ENCODE measurements at places on chromosomes 11 and 22.

GRCh38 chr11:45610627-45611026, 54.8 kb downstream of the CHST1 start:
- no peak for DNase-seq

- DNase-seq, result no peak
These were observed 368.9 kb downstream of the DDX10 start for GRCh38 chr11:109033627-109034338.

- DNase-seq, result no peak
These were observed 206.4 kb downstream of the BLID start for GRCh38 chr11:121909596-121909995.

DNA sequence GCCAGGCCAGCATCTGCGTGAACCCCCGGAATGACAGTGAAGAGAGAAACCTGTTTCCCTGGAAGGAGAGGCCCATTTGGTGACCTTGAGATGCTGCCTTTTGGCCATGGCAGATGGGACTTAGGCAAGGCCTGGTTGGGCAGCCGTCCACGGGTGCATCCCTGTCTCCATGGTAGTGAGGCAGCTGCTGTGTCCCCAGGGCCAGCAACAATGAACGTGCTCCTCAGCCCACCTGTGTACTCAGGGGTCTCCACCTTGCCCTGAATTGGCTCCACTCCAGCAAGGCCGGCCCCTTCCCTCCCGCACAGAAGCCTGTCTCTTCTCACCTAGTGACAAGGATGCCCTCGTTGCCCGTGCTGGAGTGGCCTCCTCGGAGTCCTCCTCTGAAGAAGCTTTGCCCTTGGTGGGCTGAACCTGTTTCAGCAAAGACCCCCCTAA, 441.1 kb downstream of the TBC1D22A start:
- DNase-seq, result no peak

DNA sequence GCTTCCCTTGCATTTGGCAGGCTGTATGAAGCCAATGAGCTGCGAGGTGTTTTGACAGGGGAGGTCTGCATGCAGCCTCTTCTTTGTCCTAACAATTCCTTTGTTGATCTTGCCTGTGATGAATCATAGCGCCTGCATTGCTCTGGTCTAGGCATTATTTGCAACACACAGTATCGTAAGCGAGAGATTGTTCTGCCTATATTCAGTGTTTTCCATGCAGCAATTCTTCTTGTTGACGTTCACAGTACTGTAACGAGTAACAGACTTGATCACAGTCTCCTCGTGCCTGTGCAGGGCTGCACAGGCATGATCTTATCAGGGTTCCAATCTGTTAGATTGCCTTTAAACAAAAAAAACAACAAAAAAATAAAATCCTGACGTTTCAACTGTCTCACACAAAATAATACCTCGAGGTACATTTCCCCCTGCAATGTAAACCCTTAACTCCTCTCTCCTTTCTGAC, 13.9 kb upstream of the ADSL start:
- no peak for DNase-seq

GRCh38 chr11:130508913-130509312, 60.5 kb downstream of the ADAMTS15 start:
- no peak for DNase-seq

DNA sequence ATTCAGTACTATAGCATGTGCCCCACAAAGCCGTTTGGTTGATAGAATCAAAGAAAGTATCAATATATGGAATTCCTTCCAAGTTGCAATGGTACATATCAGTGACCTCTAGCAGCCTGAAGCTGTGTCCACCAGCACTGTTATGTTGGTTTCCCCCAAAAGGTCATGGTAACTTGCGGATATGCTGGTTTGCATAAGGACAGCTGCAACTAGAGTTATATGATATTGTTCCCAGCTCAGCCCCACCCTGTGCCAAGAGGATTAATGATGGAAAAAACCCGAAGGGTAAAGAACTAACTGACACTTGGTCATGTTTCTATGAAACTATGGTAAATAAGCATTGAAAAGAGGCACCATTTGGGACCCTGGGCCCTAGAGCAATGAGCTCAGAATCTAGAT, 93.5 kb downstream of the PDHX start:
- no peak for DNase-seq

- no peak for DNase-seq
These were observed 42.0 kb downstream of the ALX4 start for GRCh38 chr11:44267750-44268613.

DNA sequence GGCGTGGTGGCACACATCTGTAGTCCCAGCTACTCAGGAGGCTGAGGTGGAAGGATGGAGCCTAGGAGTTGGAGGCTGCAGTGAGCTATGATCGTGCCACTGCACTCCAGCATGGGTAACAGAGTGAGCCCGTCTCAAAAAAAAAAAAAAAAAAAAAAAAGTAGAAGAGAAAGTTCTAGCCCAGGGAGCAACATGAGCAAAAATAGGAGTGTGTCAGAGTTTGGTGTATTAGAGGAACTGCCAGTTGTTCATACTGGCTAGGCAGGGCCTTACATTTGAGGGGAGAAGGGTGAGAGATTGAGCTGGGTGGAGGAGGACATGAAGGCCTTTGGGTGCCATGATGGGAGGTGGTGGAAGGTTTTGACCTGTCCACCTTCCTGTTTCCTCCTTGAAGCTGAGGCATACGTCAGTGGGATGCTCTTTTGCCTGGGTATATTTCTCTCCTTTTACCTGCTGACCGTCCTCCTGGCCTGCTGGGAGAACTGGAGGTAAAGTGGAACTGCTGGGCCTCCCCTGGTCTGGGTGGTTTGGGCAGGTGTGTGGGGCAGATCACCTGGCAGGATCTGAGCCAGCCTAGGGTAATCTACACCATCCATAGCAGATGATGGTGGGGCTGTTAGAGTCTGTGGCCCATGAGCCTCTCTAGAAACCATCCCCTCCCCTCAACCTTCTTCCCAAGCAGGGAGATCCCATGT, 7.3 kb downstream of the SIDT2 start:
- no peak for DNase-seq

DNA sequence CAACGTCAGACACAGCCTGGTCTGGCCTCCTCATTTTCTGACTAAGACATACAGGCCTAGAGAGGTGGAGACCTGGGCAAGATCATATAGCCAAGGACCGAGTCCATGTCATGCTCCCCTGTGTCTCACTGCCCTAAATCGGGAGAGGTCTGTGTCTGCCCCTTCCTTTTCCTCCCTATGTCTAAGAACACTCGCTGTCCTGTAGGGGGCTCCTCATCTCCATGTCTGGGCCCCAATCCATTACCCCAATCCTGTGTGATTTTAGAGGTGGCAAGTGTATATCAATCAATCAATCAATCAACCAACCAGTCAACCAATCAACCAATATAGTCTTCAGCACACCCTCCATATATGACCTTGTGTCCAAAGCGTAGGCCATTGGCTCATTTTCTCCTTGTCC, 125.7 kb downstream of the KIRREL3 start:
- DNase-seq, result no peak

DNA sequence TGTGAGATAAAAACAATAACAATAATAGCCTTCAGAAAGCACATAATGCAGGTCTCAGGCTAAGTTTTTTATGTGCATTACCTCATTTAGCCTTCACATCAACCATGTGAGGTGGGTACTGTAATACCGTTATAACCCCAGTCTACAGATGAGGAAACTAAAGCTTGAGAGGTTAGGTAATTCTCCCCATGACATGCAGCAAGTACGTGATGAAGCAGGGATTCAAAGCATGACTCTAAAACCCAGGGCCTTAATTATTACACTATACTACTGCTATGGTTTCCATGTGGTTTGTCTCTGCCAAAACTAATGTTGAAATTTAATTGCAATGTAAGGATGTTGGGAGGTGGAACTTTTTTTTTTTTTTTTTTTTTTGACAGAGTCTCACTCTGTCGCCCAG, 37.7 kb upstream of the FDX1 start:
- no peak for DNase-seq

DNA sequence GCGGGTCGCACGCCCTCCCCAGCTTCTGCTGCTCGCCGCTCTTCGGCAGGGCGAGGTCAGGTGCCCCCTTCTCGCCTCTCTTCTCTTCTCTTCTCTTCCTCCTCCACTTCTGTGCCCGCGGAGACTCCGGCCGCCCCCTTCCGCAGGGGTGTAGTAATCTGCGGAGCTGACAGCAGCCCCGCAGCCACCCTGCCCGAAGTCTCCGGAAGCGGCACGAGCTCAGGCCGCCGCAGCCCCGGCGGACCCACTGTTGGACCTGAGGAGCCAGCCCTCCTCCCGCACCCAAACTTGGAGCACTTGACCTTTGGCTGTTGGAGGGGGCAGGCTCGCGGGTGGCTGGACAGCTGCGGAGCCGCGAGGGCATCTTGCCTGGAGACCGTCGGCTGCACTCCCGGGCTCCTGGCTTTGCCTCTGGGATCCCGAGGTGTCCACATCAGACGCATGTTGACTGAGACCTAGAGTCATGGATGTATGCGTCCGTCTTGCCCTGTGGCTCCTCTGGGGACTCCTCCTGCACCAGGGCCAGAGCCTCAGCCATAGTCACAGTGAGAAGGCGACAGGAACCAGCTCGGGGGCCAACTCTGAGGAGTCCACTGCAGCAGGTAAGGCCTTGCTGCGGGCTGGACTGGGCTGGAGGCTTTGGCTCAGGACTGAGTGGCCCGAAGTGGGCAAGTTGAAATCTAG, 486 bp downstream of the STIM1 start:
- DNase-seq, result no peak

DNA sequence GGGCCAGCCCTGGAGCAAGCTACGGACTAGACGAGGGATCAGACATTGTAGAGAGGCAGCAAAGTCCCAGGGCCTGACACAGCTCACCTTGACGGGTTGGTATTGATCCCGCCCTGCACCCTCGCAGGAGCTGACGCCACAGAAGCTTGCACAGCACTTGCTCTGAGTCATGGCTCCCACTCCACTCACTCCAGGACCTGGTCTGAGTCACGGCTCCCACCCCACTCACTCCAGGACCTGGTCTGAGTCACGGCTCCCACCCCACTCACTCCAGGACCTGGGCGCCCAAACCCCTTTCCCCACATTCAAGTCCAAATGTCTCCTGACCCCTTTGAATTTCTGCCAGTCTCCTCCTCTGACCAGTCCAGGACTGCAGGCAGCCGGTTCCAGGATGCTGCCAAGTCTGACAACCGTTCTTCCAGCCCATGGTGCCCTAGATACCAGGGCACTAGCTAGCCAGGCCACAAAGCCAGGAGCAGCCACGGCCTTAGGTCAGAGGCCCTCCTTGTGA, 6.0 kb upstream of the PNPLA5 start:
- DNase-seq, result no peak

GRCh38 chr11:85779956-85780640, 30.8 kb downstream of the SYTL2 start:
- DNase-seq, result no peak
